ENCODE measurements at places on chromosomes 7 and 10.

GRCh38 chr7:126937171-126937570 is 315.6 kb downstream of the GRM8 start:
- no peak for DNase-seq

- no peak for DNase-seq
These were observed 42.7 kb downstream of the PRR15 start for GRCh38 chr7:29606287-29606721.

DNA sequence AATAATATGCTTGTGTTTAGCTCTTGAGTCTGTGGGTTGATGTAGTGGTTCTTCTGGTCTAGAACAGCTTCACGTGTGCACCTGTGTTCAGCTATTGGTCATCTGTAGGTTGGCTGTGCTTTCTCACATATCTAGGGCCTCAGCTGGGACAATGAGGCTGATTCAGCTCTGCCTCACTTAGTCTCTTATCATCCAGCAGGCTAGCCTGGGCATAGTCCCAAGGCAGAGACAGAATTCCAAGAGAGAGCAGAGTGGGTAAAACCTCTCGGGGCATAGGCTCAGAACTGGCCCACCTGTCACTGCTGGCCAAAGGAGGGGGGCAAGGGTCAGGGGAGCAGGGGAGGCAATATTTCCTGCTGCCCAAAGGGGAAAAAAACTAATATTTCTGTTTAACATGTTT is 32.0 kb upstream of the MXI1 start:
- no peak for DNase-seq

DNA sequence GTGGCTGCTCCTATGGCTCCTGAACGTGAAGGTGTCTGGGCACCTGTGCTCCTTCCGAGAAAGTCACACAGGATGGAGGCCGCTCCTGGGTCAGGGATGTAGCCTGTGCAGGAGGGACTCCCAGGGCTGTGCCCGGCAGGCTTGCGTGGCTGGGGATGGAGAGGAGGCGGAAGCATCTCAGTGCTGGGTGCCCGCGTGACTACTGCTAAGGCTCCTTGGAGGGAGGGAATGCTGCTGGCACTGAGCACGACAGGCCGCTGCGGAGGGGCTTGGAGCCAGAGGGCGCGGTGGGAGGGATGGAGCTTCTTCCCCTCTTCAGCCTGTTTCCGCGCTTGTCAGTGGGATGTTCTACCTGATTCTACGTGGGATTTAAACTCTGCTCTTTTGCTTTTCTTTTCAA is 35.0 kb downstream of the ADCY1 start:
- no peak for DNase-seq

- DNase-seq, result peak; percentile 53
These were observed 1.1 kb downstream of the FKBP9 start for GRCh38 chr7:32958046-32959025.

- no peak for DNase-seq
These were observed 55.1 kb upstream of the ZEB1 start for GRCh38 chr10:31263903-31264302.

- DNase-seq, result no peak
These were observed 60.0 kb downstream of the EVX1 start for GRCh38 chr7:27302590-27302989.

GRCh38 chr7:156768698-156769472 is 124.1 kb downstream of the LMBR1 start:
- no peak for DNase-seq

DNA sequence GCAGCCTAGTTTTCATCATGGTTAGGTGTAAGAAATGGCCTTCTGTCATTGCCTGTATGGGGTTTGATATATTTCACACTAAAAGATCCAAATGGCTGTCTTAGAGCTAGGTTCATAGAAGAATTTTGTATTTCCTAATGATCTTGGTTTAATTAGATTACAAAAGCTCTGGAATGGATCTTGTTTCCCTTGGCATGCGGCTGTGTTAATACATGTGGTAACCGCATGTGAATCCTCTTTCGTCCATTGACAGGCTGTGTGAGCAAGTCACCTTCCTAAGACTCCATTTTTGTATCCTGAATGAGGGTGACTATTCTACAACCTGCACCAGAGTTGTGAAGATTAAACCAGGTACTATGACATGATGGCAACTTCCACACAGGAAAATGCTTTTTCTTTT is 12.4 kb upstream of the FZD1 start:
- DNase-seq, result no peak

DNA sequence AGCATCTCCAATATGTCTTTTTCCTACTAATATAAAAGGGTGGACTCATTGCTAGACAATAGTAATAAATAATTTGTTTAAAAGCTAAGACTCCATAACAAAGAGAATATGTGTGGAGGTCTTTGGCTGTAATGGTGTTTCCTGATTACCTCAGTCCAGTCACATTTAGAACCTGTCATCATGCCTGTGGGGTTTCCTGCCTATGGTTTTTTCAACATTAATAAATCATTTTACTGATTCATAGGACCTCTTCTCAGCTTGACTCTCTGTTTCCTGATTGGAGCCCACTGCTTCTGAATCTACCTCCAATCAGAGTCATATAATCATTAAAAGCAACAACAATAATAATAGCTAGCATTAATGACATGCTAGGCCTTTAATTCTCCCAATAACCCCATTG is 52.4 kb upstream of the GNAI1 start:
- no peak for DNase-seq

- DNase-seq, result no peak
These were observed 268.0 kb upstream of the SEMA3D start for GRCh38 chr7:85454904-85455303.

- no peak for DNase-seq
These were observed 6.9 kb downstream of the GHRHR start for GRCh38 chr7:30970594-30971094.

GRCh38 chr10:59382831-59383295 is 20.5 kb upstream of the FAM13C start:
- no peak for DNase-seq

DNA sequence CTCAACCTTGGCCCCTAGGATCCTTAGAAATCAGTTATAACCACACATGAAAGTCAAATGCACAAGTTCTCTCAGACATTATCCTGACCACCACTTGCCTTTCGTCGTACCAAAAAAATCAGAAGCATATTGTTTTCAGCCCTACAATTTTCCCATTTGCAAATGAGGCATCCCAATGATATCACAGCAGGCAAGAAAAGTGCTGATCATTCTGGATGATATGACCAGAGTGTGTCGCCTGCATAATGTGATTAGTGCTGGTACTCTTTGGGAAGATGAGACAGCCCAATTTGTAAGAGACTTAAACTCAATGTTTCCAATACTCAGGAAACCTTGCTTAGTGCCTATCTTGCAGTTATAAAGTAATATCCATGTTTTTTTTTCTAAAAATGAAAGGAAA is 168.0 kb downstream of the SORCS1 start:
- no peak for DNase-seq

- DNase-seq, result peak; percentile 60
These were observed 1.8 kb upstream of the ZNF503 start for GRCh38 chr10:75403144-75403938.

DNA sequence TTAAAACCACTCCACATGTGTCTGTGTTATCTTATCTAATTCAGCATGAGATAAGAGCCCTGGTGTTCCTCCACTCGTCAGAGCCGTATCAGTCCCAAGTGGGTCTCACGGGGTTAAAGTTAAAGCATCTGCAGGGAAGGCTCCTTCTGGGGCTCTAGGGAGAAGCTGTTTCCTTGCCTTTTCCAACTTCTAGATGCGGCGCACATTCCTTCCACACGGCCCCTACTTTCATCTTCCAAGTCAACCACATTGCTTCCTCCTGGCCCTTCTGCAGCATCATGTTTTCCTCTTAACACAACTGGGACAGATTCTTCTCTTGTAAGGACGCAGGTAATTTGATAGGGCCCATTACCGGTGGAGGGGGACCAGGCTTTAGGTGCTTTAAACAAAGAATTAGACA is 620.1 kb upstream of the DPP6 start:
- no peak for DNase-seq

DNA sequence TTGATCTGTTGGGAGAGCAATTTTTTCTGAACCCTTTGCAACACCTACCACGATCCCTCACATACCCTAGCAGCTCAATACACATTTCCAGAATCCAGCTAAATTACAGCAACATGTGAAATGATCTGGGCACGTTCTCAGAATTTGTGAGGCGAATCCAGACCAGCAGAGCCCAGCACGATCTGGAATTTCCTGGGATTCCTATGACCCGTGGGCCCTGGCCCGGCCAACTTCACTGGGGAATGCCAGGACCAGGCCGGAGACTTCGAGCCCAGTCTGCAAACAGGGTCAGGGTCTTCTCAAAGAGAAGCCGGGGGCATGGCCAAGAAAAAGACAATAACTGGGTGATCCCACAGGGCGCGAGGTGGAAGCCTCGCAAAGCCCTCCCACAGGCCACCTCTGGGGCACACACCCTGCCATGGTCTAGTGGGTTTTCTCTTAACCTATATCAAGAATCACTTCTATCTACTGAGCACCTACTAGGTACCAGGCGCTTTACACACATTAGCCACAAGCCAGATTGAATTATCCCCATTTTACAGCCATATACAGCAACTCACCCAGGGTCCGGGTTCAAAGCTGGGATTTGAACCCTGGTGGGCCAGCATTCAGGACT is 33.8 kb downstream of the FAM53B start:
- no peak for DNase-seq

DNA sequence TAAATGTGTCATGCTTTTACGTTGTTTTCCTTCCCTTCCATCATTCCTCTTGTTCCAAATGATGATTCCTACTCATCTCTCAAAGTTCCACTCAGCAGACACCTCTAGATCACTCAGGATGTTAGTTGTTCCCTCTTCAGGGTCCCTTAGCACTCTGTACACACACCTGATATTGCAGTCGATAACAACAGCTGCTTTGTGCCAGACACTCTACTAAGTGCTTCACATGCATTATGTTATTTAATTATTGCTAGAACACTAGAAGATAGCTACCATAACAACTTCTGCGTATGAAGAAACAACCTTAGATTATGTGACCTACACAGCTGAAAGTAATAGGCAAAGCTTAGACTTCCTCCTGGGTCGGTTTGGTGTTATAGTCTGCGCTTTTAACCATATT is 29.6 kb downstream of the PCBD1 start:
- DNase-seq, result peak; percentile 90

DNA sequence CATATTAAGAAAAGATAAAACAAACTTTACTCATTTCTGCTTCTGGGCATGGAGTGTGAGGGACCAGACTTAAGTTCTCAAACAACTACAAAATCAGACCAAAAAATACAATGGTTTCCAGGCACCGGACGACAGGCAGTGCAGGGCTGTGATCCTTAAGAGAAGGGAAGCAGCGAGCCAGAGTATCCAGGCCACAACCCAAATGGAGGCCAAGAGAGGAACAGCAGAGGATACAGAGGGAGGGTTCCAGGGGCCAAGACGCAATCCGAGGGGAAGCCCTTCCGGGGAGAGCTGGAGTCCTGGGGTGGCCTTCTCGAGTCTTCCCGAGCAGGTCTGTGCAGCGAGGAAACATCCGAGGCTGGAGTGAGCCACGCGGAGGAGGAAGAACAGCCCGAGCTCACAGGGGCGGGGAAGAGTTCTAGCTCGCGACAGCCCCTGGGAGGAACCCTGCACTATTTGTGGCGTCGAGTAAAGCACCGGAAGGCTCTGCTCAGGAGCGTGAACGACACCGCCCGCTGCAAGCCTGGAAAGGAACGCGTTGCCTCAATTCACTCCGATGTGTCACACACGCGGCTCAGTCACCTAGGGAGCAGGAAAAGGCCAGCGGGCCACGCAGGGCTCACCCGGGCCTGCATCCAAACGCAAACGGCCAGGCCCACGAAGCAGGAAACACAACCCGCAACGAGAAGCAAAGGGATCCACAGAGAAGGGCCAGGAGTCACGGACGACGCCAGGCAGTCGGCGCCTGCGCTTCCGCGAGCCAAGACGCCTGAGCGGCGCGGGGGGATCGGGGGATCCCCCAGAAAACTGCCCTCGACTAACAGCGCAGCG is 933 bp upstream of the RNF32 start:
- no peak for DNase-seq

- peak; percentile 35 for DNase-seq
These were observed 98.9 kb downstream of the DYNC1I1 start for GRCh38 chr7:95871075-95871848.

DNA sequence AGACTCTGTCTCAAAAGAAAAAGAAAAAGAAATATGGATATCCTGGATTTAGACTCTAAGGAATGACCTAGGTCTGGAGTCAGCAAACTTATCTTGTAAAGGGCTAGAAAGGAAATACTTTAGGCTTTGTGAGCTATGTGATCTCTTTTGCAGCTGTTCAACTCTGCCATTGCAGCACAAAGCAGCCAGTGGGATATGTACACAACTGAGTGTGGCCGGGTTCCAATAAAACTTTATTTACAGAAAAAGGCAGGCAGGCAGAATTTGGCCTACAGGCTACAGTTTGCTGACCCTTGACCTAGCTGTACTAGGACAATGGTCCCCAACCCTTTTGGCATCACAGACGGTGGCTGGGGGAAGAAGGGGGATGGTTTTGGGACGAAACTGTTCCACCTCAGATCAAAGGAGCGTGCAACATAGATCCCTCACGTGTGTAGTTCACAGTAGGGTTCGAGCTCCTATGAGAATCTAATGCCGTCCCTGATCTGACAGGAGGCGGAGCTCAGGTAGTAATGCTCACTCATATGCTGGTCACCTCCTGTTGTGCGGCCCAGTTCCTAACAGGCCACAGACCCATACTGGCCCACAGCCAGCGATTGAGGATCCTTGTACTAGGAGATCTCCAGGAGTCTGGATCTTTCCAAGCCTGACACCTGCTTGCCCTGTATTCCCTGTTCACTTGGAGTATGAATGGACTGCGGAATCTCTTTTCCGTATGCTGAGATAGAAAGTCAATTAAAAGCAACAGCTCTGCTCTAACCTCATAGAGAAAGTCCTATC is 63.0 kb downstream of the CUL1 start:
- DNase-seq, result no peak

- no peak for DNase-seq
These were observed 11.1 kb downstream of the IFIT2 start for GRCh38 chr10:89312973-89313372.

- no peak for DNase-seq
These were observed 87.2 kb downstream of the KCNMA1 start for GRCh38 chr10:77550378-77550777.

DNA sequence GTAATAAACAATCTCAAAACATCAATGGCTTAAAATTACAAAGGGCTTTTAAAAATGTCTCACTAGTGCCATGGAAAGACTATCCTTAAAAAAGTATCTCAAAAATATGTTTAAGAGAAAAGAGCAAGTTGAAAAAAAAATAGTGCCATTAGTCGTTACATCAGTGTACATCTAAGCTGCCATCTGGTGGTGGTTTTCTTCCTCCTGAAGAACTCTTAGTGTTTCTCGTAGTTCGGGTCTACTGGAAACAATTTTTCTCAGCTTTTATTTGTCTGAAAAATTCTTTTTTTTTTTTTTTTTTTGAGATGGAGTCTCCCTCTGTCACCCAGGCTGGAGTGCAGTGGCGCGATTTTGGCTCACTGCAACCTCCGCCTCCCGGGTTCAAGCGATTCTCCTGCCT is 5.9 kb upstream of the GARIN1A start:
- no peak for DNase-seq
